ENCODE measurements at places on chromosomes 2 and 18.

DNA sequence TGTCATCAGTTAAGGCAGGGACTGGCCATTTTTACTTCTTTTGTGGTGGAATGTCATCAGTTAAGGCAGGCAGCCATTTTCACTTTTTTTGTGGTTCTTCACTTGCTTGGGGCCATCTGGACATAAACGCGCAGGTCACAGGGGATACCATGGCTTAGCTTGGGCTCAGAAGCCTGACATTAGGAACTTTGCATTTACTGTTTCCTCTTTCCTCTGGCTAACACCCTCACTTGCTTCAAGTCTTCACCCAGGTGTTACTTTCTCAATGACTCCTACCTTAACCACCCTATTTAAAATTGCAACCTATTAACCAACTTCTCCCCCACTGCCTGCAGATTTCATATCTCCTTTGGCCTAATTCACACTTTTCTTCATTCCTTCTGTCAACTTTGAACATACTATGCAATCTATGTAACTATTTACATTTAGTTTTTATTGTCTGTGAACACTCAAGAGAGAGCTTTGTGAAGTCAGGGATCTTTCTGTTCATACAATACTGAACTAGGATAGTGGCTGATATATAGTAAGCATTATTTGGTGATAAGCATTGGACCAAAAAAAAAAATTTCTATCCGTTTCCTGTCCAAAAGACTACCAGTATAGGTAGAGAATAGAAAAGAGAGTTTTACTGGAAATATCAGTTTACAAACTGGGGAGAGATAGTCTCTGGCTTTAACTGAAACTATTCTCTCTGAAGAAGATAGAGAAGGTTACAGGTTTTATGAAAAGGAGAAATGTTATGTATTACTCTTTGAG, 600.1 kb upstream of the ZNF804A start:
- no peak for DNase-seq

DNA sequence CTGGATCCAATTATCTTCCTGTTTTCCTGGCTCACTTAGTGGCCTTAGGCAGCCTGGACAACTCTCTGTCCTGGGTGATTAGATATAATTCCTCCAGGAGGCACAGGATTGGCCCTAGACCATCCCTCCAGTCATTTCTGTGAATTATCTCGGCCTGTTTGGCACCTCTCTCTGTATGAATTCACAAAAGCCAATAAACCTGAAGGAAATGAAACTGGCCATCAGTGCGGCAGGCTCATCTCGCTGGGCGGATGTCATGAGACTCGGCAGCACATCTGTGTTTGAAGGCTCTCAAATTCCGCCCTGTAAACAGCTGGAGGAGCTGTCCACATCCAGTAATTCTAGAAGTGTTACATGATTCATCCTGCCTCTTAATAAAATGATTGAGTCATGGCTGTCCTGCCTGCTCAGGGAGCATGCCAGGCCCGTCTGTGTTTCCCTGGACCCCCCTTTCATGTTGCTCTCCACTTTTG, 38.6 kb downstream of the ACOXL start:
- peak; percentile 31 for DNase-seq

GRCh38 chr18:48837676-48838075, 113.1 kb downstream of the SMAD7 start:
- no peak for DNase-seq

DNA sequence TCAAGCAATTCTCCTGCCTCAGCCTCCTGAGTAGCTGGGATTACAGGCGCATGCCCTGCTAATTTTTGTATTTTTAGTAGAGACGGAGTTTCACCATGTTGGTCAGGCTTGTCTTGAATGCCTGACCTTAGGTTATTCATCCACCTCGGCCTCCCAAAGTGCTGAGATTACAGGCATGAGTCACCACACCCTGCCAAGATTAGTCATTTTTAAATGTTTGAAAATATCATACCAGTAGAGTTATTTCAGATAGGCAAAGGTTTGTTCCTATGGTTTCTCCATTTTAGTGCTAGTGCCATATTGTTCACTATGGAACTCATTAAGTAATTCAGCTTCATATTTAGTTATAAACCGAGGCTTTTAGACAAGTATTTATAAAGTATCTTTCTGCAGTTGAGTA, 52.3 kb downstream of the HIBCH start:
- peak; percentile 90 for DNase-seq

DNA sequence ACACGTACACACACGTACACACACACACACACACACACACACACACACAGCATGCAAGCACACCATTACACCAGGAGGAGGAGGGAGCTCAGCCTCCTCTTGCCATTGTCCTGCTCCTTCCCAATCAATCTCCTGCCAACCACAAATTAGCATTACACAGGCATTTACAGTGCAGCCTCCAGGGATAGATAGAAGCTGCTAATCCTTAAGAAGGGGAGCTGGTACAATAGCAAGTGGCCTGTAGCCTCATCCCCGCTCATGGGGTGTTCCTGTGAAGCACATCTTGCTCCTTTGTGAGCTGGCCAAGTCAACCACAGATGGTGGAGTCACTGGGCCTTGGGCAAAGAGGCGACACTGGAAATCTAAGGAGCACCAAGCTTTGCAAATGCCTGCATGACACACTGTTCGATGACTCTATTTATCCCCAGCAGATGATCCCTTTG, 110.3 kb upstream of the PKDCC start:
- DNase-seq, result no peak

DNA sequence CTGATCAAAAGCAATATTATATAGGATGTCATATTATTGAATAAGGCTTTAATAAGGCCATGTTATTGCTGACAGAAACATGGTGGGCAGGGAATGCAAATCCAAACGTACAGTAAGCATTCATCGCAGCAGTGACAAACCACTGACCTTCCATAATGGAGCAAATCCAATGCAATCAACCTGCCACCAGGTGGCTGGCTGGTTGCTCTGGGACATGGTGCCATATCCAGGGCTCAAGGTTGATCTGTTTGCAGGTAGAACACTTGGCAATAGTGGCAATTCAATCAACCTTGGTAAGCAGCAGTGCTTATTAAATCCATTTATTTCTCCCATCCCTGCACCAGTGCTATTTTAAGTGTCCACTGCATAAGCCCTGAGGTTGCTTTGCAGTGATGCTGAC, 75.4 kb downstream of the CERKL start:
- DNase-seq, result no peak

DNA sequence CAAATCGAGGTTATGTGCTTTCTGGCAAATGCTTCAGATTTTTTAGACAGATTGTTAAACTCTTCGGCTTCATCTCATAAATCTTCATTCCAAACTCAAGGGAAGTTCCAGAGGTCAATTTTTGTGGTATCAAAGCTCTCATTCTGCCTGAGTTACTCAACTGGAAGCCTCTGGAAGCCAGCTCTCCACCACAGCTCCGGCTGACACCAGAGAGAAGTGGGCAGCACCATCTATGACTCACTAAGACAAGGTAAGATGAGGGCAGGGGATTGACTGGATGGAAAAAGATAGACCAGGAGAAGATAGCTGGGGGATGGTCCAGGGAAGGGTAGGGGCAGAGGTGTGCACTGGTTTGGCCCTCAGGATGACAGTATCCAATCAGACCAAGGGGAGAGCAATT, 137.3 kb upstream of the HNRNPA3 start:
- no peak for DNase-seq

GRCh38 chr2:99458529-99458928, 31.3 kb downstream of the REV1 start:
- no peak for DNase-seq

DNA sequence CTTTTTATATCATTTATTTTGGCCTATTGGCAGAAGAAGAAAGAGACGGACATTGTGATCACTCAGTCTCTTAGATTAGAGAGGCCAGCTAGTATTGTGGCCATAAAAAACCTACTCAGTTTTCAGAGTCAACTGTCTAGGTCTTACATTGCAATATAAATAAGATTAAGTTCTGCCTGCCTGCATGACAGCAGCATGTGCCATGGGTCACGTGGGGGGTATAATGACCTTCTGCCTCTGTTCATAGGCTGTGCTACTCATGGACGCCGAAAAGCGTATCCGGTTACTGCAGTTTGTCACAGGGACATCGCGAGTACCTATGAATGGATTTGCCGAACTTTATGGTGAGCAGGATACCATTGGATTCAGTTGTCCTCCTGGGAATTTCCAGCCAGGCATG, 238.5 kb downstream of the ALPK2 start:
- no peak for DNase-seq

GRCh38 chr2:64151476-64151875, 7.3 kb upstream of the PELI1 start:
- no peak for DNase-seq

DNA sequence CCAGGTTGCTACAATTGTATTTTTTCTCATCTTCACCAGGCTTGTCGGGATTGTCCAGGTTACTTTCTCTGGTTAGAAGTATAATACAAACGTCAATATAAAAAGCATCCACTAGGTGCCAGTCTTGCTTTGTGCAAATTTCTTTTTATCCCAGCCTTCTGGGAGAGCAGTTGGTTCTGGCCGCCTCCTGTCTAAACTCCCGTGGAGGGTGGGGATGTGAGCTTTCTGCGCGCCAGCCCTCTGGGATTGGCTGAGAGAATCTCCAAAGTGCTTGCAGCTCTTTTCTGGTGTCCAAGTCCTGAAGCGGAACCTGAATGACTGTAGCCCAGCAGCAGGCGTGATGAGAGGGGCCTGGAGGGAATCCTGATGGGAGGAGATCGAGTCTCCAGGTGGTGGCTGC, 22.4 kb upstream of the TOGARAM2 start:
- peak; percentile 78 for DNase-seq

DNA sequence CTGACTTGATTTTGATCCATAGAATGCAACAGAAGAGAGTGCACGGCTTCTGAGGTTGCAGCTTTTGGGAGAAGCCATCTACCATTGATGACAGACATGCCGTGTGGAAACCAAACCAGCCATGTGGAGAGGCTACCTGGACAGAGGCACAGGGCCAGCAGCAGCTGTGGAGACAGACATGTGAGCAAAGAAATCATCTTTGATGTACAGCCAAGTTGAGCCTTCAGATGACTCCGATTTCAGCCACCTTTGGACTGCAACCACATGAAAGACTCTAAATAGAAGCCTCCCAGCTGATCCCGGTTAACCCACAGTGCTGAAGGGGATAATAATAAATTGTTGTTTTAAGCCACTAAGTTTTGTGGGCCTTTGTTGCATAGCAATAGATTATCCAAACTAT, 54.2 kb downstream of the TSN start:
- DNase-seq, result no peak

DNA sequence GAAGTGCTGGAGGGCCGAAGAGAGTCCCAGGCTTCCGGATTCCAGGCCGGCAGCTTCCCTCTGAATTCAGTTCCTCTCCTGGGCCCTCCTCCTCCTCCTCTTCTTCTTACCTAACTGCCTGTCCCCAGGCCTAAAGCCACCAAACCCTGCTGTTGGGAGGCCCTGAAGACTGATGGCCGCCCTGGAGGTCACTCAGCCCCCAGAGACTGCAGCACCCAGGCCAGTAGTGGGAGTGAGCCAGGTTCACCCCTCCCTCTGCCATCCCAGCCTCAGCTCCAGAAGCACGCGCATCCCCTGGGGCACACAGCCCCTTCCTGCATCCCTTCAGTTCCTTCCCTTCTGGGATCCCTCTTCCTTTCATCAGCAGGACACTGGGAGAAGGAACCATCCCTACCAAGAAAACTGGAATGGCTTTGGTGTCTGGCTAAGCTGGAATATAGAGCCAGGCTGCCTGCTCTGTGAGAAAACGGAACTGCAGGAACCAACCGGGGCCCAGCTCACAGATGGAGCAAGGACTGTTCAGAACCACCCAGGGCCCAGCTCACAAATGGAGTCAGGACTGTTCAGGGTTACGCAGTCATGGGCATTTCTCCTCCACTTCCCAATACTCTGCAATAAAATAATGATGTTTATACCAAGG, 127.4 kb downstream of the NDUFA10 start:
- no peak for DNase-seq

DNA sequence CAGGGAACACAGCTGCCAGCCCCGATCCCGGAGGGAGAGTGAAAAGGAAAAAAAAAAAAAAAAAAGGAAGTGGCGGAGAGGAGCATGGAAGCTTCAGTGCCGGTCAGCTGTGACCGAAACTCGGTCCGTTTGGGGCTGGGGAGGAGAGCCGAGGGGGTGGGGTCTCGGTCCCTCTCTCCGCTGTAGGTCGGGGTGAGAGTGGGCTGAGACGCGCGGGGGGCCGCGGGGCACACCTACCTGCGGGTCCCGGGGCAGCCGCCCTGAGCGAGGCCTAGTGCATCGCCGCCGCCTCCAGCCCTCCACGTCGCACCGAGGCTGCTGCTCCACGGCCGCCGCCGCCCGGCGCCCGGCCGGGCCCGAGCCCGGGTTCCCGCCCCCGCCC, 536 bp downstream of the VPS54 start:
- peak; percentile 25 for DNase-seq

GRCh38 chr2:10863837-10864236, 47.9 kb upstream of the KCNF1 start:
- no peak for DNase-seq

- peak; percentile 42 for DNase-seq
Observed at GRCh38 chr18:46264255-46264654, 160.1 kb downstream of the HAUS1 start.

DNA sequence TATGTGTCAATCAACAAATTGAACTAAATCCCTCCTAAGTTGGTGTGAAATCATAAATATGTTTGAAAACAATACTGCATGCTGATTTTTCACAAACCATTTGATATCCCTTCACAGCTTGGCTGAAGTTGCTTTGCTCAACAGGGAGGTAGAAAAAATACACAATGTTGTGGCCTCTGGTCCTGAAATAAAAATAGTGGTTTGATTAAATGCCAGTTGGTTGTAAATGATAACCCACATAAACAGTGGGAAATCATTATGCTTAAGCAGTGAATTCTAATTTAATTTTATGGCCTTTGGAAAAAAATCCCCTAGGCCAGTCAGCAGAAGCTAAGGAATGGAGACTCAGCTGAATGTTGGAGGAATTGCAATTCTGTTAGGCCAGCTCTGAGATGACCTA, 359.4 kb upstream of the CWC22 start:
- DNase-seq, result no peak

DNA sequence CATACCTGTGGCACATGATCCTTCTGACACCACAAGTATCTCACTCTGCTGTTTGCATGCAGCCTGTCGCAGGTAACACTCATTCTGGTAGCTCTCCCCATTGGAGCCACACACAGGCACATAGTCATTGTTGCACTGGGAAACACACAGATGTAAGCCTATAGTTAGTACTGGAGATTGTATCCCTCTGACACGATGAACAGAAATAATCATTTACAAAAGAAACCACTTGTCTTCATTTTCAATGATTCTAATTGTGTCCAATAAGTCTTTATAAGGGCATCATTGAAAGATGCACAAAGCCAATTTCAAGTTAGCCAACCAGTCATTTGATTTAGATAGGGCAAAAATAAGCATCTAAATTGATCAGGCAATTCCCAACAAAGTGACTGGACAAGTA, 10.4 kb downstream of the TMEFF2 start:
- DNase-seq, result no peak
